Activated CD4-positive, alpha-beta T cell treated with anti-CD3 and anti-CD28 coated beads for 36 hours (primary cell): ENCODE measurements at places on chromosomes 11 and 22.

DNA sequence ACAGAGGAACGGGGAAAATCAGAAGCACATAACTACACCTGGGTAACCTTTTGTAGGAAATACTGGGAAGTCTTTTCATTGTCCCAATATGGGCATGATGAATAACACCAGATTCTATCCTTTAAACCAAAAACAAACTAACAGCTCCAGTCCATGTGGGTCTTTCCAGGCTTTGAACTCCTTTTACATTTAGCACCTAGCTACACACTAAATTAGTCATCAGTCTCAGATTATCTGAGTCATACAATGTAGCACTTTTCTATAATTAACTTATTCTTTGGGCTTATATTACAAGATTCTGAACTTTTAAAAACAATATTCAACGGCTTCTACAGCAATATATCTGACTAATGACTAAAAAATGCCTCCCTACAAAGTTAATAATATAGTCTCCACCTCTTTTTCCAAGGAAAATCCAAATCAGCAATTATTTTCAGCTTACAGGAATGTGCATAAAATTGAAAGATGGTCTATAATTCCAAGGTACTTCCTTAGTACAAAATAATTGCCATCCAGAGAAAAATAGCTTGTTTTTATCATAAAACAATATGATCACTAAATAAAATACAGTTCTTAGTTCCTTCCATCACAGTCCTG is 26.3 kb downstream of the STK33 start:
- no peak for DNase-seq

DNA sequence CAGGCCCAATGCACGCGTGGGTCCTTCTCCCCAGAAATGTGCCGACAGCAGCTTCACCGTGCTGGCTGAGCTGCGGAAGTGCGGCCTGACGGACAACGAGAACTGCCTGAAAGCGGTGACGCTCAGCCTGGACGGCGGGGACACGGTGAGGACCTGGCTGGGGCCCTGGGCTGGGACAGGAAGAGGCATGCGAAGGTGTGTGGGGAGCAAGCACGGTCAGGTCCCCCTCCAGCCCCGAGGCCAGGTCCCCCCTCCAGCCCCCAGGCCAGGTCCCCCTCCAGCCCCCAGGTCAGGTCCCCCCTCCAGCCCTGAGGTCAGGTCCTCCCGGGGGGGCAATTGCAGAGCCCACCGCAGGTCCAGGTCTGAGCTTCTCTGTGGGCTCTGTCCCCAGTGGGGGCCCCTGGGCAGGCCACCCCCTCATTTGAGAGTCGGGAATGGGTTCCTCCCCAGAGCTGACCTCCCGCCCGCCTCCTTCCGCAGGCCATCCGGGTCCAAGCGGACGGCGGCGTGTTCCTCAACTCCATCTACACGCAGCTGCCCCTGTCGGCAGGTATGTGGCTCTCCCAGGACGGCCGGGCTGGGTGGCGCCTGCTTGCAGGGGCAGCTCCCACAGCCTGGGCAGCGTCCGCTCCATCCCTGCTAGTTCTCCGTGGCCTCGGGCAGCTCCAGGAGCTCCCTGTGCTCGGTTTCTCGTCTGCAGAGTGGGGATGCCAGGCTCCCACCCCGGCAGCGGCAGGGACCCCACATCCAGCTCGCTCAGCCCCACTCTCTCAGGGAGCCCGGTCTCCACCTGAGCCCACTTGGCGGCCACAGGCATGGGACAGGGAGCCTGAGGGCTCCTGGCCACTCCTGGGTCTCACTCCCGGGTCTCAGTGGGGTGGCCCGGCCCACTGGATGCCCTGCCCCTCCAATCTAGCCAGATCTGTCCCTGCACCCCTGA is 7.9 kb downstream of the MUC5B start:
- no peak for DNase-seq

DNA sequence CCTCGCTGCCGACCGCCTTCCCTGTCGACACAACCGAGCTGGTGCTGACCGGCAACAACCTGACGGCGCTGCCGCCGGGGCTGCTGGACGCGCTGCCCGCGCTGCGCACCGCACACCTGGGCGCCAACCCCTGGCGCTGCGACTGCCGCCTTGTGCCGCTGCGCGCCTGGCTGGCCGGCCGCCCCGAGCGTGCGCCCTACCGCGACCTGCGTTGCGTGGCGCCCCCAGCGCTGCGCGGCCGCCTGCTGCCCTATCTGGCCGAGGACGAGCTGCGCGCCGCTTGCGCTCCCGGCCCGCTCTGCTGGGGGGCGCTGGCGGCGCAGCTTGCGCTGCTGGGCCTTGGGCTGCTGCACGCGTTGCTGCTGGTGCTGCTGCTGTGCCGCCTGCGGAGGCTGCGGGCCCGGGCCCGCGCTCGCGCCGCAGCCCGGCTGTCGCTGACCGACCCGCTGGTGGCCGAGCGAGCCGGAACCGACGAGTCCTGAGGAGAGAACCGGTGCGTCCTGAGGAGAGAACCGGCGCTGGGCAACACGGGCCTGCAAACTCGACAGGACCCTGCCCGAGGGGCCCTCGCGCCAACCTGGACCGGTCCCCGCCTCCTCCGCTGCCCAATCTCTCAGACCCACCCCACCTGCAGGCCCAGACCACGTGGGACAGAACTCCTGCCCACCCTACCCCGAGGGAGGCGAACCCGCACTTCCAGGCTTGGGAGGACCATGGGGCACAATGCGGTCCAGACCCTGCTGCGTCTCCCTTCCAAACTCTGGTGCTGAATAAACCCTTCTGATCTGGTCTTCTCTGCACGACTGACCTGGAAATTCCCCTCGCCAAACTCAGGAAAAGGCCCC is 866 bp downstream of the GP1BB start:
- DNase-seq, result peak; percentile 78

DNA sequence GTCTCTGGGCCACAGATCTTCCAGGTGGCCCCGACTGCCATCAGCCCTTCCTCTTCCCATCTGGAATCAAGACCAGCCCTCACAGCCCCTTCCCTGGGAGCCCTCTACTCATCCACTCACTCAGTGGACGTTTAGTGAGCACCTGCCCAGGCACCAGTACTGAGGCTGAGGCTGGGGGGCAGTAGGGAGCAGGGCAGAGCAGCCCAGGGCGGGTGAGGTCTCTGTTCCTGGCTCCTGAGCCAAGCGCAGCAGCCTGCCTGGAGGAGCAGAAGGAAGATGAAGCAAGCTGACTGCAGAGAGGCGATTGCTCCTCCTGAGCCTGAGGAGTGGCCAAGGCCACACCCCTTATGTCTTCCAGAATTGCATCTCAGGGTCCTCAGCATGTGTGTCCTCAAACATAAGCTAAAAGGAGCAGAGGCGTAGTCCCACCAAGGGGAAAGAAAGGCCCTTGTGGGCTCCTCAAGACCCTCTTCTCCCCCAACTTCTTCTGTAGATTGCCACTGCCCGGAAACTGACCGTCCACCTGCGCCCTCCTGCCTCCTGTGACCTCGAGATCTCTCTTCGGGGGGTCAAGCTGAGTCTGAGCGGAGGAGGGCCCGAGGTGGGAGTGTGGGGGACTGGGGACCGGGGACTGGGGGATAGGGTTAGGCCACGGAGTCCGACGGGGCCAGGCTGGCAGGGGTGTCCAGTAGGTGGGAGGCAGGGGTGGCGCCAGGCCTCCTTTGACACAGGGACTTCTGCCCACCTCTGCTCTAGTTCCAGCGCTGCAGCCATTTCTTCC is 5.8 kb downstream of the MAPK8IP2 start:
- no peak for DNase-seq

DNA sequence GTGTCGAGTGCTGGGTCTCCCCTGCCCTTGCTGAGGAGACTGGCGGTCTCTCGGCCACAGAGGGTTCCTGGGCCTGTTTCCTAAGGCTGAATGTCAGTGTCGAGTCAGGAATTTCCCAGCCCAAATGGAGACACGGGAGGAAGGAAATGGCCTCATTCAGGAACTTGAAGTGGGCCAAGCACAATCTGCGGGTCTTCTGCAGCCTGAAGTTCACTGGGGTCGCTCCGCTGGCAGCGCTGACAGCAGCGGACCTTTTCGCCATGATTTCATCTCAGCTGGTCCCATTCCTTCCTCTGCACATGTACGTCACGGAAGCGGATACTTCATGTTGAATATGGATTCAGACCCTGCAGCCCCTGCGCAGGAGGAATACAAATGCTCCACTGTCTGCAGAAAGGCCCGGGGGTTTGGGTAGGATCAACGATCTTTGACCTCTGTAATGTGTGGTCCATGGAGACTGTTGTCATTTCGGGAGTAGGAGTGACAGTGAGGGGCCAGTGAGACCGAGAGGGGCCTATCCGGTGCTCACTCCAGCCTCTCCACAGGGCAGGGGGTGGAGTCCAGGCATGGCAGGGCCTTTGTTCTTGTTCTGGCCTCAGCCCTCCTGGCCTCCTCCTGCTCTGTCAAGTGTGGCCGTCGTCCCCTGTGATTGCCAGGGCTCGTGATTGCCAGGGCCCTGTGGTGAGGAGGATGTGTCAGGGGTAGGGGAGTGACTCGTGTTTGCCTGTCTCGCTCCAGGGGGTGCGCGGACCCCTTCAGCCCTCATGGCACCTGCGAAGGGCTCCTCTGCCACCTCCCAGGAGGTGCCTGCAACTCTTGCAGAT is 402.3 kb downstream of the TBC1D22A start:
- DNase-seq, result peak; percentile 1

DNA sequence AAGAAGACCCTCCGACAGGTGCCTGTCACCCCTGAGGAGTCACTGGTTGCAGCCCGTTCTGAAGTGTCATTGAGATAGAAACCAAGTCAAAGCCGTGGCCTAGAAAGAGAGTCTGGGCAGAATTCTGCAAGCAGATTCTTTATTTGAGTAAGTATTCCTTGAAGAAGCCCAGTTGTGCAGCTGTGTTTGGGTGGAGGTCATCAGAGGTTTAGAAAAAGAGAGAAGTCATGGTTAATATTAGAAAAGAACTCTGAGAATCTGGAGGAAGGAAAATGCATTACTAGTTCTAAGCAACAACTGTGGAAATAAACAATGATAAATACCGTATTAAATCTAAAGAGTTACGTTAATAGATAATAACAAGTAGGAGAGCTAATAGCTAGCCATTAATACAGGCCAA is 118.8 kb upstream of the KIRREL3 start:
- DNase-seq, result no peak

- DNase-seq, result peak; percentile 83
These were observed 11.0 kb upstream of the UCP3 start for GRCh38 chr11:74019860-74020259.

DNA sequence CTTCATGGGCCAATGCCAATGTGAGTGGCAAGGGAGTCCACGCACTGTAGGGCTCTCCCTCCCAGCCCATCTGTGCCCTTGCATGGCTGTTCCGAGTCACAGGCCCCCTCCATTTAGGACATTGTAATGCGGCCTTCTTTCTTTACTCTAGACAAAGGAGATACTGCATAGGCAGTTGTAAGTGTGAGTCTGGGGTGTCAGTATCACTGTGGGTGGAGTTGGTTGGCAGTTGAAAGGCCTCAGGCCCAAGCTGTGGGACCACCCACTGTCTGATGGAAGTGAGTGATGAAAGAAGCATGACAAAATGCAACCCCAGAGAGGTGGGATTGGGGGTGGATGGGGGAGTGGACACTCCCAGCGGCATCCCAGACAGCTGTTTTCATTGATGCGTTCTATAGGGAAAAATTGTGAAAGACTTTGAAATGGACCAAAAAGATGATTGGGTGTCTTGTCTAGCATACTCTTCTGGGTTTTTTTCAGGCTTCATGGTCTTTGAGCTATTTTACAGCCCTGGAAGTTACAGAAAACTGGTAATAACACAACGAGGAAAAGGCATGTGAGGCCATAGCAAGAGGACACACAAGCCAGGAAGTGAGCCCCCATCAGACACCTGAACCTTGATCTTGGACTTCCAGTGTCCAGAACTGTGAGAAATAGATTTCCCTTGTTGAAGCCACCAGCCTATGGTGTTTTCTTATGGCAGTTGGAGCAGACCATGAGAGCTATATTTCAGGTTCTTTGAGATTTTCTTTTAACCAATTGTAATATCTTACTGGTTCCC is 114.6 kb downstream of the NECTIN1 start:
- DNase-seq, result no peak

GRCh38 chr11:16158426-16158994 is 197.8 kb downstream of the SOX6 start:
- DNase-seq, result no peak

DNA sequence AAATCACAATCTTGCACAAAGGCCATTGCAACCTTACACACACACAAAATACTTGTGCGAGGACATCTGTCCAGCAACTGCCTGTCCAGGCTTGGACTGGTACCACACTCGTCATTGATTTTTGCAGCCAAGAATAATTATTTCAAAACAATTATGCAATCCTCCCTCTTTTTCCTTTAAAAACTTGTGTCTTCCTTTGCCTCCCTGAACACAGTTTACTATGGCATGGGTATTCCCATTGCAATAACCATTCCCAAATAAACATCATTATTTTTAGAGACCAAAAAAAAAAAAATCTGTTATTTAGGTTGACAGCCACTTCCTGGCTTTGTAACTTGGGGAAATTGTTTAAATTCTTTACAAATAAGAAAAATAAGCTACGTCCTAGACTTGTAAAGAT is 54.0 kb downstream of the C11orf91 start:
- DNase-seq, result no peak

DNA sequence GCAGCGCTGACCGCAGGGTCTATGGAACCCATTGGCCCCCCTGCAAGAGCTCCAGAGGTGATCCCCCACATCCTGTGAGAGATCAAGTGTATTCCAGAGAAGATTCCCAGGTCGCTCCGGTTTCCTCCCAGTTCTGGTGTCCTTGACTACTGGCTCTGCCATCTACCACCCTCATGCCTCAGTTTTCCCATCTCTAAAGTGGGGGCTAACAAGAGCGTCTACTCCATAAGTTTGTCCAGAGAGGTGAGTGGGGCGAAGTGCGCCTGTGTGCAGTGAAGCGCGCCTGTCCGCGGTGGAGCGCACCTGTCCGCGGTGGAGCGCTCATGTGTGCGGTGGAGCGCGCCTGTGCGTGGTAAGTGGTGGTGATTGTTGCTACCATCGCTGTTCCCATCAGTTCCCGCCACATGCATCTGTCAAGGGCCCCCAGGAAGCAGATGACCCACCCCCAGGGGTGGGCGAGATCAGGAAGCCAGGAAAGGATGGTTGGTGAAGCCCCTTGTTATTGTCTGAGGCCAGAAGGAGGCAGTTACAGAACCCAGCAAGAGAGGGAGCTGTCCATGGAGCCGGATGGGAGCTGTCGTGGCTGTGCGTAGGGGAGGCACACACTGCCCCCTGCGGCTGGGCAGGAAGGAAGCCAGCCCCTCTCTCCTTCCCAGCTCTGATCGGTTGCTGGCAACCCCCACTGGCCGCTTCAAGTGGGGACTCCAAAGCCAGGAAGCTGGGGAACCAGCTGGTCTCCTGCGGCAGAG is 73.2 kb upstream of the FGF3 start:
- no peak for DNase-seq

DNA sequence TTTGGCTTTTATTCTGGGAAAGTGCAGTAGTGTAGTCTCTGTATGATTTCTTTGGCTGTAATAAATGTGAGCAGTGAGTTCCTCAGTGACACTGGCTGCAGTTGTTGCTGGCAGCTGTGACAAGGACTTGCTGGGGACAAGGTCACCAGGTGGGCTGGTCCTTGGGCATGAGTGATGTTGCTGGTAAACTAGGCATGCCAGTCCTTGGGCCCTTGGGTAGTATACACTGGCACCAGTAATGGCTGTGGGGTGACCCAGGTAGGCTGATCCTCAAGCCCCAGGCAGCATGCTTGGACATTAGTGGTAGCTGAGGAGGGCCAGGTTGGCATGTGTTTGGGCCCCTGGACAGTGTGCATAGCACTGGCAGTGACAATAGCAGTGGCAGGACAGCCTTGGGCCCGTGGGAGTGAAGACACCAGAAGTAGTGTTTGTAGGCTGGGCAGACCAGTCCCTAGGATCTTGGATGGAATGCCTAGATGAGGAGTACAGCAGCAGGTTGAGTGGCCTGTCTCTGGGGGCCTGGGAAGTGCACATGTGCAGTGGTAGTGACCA is 164.3 kb downstream of the GUCY1A2 start:
- no peak for DNase-seq

GRCh38 chr11:82303671-82304070 is 430.0 kb downstream of the FAM181B start:
- no peak for DNase-seq

- DNase-seq, result no peak
These were observed 34.9 kb downstream of the UVRAG start for GRCh38 chr11:75849894-75850293.
